AG09319 (cell line): ENCODE measurements at places on chromosomes 7 and 10.

- DNase-seq: no peak
Observed at GRCh38 chr7:29332042-29332811, 137.7 kb downstream of the CHN2 start.

GRCh38 chr7:139646566-139646965, 123.1 kb downstream of the CLEC2L start:
- DNase-seq: no peak

DNA sequence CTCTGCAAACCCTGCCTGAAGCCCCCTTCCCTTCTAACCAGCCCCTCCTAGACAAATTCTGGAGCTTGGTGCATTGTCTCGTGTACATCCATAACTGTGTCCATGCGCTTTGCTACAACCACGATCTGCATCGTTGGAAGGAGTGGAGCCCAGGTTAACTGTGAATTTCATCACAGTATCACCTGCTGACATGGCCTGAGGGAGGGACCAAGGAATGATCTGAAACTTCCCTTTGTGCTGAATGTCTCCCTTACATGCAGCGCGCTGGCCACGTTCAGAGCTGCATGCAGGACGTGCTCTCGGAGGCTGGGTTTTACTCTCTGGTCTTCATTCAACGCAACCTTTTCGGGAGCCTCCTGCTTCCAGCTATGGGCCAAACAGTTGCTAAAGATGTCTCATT, 222.3 kb downstream of the CUX1 start:
- no peak for DNase-seq

DNA sequence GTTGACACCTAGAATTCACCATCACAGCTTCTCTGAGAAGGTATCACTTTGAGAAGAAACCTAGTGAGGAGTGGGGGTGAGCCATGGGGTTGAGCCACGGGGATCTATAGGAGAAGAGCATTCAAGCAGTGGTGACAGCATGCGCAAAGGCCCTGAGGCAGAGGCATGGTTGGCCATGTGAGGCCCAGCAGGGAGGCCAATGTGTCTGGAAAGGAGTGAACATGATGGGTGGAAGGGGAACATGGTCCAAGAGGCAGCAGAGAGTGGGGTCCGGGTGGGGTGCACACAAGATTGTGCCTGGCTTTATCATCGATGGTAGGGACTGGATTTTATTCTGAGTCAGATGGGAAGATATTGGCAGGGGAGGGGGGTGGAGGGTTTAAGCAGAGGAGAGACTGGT, 36.0 kb upstream of the LEP start:
- DNase-seq: no peak

DNA sequence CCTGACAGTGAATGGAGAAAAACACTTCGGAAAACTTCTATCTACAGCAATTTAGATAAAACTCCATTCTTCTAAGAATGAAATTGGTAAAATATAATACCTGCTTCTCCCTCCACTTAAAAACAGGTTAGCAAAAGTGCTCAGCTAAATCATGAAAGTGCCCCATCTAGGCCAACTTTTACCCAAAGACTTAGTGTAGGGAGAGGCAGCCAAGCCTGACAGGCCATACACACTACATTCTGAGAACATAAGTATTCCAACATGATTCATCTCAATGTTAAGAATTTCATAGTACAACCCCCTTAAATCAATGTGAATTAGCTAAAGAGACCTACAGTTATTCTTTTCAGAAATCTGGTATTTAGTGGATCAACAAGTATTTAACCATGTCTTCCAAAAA, 7.2 kb downstream of the FAM3C start:
- DNase-seq: no peak

GRCh38 chr10:33248638-33249037, 85.8 kb downstream of the NRP1 start:
- DNase-seq: no peak

DNA sequence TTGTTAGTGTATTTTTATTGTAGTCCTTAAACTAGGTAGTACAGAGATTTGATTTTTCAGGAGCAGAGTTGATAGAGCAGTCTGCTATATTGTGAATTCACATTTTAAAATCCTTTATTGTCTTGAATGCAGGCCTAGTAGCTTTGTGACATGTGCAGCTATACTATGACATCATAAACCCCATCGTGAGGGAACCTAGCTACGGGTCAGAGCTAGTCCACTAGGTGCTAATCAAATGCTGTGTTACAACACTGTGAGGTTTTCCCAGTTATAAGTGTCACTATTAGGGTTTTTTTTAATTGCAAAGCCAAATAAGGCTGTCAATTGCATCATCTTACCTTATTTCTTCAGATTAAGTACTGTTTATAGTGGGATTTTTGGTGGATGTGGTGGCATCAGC, 40.7 kb downstream of the CREM start:
- DNase-seq: no peak

- DNase-seq: no peak
Observed at GRCh38 chr10:1214071-1214675, 158.0 kb downstream of the WDR37 start.

DNA sequence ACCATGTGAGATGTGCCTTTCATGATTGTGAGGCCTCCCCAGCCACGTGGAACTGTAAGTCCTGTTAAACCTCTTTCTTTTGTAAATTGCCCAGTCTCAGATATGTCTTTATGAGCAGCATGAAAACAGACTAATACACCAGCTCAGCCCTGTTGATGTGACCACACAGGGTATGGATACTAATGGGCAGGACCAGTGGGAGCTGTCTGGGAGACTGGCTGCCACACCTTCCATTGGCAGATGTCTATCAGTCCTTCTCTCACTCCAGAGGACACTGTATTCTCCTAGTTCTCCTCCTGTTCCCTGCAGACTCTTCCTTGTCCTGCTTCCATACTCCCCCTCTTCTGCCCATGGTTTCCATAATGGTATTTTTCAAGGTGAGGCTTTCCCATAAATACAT, 104.4 kb downstream of the PRLHR start:
- no peak for DNase-seq

DNA sequence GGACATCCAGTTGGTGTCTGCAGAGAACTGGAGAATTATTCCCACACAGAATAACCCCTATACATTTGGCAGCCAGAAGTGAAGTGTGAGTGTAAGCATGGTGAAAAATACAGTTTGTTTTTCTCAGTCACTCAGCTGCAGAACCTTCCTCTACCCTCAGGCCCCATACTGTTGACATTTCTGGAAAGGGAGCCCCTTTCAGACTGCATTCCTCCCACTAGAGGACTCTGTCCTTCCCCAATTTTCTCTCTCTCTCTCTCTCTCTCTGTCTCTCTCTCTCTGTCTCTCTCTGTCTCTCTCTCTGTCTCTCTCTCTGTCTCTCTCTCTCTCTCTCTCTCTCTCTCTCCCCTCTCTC, 86.8 kb upstream of the STEAP1B start:
- no peak for DNase-seq

- DNase-seq: no peak
Observed at GRCh38 chr7:70539617-70540016, 592.3 kb upstream of the GALNT17 start.

DNA sequence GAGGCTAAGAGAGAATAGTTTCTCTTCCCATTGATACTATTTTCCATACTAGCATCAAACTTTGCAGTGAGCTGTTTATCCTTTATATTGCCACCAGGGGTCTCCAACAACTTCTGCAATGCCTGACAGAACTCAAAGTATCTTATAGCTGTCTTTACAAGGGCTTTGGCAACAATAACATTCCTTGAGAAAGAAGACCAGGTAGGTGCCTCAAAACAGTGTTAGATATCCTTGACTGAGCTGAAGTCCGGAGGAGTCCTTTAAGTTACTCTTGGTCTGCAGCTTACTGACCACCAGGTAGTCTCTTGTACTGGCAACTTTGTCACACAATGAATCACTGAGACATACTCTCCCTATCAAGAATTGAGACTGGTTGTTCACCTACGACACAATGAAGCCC, 30.0 kb upstream of the TES start:
- no peak for DNase-seq

GRCh38 chr10:109025172-109025571, 898.1 kb downstream of the XPNPEP1 start:
- no peak for DNase-seq

- DNase-seq: peak; percentile 68
Observed at GRCh38 chr10:94223702-94224370, 138.9 kb downstream of the NOC3L start.

- DNase-seq: no peak
Observed at GRCh38 chr7:66301737-66302136, 96.6 kb downstream of the TPST1 start.

GRCh38 chr7:134941185-134941900, 45.0 kb upstream of the AGBL3 start:
- DNase-seq: peak; percentile 52

DNA sequence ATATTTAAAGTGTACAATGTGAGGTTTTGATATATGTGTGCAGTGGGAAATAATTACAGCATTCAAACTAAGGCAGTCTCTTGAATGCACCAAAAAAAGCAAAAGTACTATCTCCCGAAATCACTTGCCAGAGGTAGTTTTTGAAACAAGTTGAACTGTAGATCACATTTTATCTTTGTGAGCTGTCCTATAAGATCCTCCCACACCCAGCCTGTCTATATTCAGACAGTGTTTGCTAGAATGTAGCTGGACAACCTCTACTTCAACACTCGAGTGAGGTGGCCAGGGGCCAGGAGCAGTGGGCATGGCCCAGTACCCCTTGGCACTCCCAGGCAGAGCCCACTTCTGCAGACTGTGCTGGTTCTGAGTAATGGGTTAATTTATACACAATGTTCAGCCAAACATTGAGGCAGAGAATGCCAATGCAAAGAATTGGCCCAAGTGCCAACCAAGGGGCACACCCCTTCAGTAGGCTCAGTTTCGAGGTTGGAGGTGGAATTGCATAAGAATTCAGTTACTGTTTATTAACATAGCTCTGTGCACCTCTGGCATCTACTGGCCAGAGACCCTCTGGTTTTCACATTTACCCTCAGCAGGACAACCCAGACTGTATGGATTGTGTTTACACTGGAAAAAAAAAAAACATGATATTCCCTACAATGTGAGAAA, 70.5 kb downstream of the AHR start:
- no peak for DNase-seq

GRCh38 chr10:14554491-14555205, 220.0 kb downstream of the FAM107B start:
- no peak for DNase-seq

GRCh38 chr7:150992833-150993302, 2.1 kb downstream of the NOS3 start:
- DNase-seq: no peak

DNA sequence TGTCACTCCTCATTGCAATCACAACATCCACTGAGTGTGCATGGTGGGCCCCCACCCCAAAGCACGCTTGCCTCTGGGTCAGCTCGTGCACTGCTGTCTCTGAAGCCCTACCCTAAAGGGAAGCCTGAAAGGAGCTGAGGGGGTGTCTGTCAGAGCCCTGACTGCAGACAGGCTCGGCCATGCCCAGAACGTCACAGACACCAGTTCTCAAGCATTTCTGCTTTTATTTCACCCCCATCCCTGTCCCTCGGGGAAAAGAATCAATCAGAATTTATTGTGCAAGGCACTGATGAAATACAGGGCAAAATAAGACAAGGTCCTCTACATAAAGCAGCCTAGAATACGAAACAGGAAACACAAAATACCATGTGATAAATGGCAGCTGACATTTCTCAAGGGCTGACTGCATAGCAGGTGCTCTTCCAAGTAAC, 231.8 kb downstream of the WDR37 start:
- no peak for DNase-seq

DNA sequence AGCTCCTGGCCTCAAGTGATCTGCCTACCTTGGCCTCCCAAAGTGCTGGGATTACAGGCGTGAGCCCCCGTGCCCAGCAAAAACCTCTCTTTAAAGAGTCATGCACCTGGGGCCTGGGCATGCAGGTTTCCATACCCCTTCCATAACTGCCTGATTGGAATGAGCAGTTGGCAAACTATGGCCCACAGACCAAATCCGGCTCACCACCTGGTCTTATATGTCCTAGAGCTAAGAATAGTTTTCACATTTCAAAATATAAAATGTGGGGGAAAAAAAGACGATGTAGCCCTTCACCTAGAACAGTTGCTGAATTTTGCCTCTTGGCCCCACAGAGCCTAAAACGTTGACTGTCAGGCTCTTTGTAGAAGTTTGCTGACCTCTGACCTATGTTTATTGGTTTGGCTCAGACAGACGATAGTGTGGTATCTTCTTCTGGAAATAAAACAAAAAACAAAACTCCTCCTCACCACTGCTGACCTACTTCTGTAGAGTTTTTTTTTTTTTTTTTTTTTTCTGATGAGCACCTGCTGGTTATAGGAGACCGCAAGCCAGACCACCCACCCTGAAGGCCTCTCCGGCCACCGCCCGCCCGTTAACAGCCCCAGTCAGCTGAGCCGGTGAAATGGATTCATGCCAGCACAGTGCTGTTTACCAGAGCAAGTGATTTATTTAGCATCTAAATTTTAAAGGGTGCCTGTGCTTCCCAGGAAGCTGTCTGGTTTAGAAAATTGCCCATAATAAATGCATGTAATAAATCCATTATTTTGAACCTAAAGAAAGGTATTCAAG, 33.5 kb upstream of the SFRP5 start:
- DNase-seq: no peak

- no peak for DNase-seq
Observed at GRCh38 chr7:88339195-88339922, 32.7 kb upstream of the STEAP4 start.

GRCh38 chr10:133458021-133458709, 4.4 kb downstream of the SCART1 start:
- no peak for DNase-seq

GRCh38 chr7:101099969-101100781, 14.9 kb downstream of the TRIM56 start:
- peak; percentile 95 for DNase-seq

GRCh38 chr10:27819781-27820531, 74.3 kb upstream of the MKX start:
- peak; percentile 58 for DNase-seq

- no peak for DNase-seq
Observed at GRCh38 chr10:97057491-97058235, 128.1 kb downstream of the SLIT1 start.

DNA sequence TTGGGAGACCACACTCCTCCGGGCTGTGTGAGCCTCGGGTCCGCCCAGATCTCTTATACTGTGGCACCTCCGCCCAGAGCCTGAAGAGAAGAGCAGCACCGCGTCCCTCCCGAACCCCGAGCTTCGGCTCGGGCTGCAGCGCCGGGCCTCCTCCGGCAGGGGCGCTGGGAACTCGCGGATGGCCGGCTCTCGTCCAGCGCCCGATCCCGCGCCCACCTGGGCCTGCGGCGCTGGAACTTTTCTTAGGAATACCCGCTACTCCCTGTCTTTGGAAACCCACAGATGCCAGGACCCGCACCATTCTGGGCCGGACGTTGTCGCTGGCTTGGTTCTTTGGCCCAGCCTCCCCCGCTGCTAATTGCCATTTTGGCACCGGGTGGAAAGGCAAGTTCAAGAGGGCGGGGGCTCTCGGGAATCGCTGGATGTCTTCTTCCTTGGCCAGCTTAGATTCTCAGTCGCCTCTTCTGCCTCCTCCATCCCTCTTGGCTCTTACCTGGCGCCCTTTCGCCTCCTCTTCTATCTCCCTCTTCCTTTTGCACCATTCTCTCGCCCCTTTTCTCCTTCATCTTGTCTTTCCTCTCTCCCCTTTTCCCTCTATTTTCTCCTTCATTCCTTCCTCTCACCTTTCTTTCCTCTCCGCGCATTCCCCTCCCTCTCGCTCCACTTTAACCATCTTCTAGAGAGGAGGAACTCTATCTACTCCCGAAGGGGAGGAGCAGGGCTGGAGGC, 2.1 kb upstream of the SORCS3 start:
- DNase-seq: no peak
